ENCODE measurements at places on chromosomes 12 and 14.

DNA sequence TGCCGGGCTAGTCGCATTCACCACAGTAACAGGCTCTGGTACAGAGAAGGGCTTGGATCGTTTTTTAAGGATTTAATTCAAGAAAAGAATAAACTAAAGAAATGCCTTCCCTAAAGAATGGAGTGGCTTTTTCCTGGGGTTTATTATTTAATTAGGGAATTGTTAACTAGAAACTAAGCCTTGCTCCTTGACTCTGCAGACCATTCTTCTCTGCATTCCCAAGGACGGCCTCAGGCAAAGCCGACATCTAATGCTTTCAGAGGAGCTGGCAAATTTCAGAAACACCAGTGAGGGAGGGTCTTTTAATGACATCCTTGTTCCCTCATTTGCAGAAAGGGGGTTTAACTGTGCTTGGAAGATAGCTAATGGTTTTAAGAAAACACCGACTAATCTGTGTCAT, 174.0 kb downstream of the EGLN3 start:
- no peak for DNase-seq

- DNase-seq, result no peak
These were observed 3.5 kb upstream of the RNASE4 start for GRCh38 chr14:20680843-20681347.

GRCh38 chr12:64450711-64451486, 1.0 kb upstream of the TBK1 start:
- DNase-seq, result no peak

DNA sequence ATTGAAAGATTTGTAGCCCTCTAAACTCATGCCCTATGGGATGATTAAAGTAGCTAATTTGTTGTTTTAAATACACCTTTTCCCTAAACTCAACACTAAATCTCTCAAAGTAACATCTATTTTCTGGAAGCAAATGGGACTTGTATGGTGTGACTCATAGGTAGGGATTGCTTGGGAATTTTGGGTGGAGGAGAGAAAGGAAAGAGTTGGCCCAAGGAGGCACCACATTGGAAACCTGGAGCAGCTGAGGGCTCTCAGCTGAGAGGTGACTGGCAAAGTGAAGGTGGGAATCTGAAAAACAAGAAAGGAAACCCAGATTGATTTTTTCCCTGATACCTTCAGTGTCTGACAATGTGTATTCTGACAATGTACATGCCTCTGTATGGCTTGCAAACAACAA, 114.8 kb upstream of the PRICKLE1 start:
- no peak for DNase-seq

DNA sequence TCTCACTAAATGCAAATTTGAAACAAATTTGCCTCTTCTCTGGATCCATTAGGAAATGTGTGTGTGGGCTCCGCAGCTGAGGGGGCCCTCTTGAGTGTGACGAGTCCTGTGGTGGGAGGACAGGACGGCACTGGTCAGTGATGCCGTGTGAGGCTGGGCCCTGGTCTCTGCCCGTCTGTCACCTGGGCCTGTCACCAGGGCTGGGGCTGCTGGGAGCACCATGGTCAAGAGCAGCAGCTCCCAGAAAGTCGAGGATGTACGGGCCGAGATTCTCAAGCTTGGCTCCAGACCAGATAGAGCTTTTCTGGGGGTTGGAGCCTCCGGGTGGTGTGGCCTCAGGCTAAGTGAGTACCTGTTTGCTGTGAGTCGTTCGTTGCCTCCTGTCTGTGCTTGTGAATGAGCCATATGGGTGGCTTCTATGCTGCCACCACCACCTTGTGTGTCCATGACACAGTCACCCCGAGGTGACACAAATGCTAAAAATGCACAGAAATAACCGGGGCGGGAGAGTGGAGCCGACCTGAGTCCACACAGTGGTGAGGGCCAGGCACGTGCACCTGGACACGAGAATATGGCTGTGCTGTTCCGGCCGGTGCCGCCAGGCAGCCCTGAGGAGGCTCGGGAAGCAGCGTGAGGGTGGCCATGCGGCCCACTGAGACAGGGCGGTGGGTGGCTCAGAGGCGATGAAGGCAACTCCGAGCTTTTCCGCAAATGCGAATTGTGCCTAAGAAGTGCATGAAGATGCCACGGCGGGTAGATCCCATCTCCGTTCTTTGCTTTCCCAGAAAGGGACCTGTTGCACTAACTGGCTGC, 8.7 kb downstream of the PGAM5 start:
- no peak for DNase-seq

DNA sequence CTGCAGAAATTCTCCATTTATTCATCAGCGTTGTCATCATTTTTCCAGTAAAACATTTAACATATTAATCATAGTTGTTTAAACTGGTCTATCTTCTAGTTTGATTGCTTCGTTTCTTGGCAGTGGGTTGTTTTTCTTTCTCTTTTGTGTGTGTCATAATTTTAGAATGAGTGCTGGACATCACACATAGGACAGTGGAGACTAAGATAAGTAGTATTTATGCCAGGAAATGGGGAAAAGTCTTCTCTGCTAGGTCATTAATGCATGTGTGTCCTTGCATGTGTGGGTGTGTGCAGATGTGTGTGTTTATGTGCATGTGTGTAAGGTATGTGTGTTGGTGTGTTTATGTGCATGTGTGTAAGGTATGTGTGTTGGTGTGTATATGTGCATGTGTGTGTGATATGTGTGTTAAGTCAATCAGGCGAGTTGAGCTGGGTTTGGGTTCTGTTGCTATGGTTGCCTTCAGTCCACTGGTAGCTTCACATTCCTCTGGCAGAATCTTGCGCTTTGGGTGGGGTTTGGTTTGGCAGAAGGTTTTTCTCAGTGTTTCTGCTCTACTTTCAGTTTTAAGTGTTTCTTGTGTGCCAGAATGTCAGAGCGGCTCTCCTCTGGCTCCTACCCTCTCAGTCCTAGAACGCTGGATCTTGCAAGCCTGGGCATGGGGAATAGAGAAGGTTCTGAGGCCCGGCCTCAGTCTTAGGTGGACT, 7.8 kb upstream of the ADGRD1 start:
- DNase-seq, result no peak

GRCh38 chr14:32006263-32007110, 70.6 kb upstream of the ARHGAP5 start:
- no peak for DNase-seq

- DNase-seq, result no peak
These were observed 391.9 kb downstream of the GALC start for GRCh38 chr14:87601036-87601435.

- DNase-seq, result no peak
These were observed 337.7 kb downstream of the IPO8 start for GRCh38 chr12:30357766-30358490.

- DNase-seq, result no peak
These were observed 187.8 kb upstream of the AMIGO2 start for GRCh38 chr12:47267571-47267970.

- DNase-seq, result peak; percentile 85
These were observed 155.5 kb downstream of the ZFP36L1 start for GRCh38 chr14:68637106-68638021.

DNA sequence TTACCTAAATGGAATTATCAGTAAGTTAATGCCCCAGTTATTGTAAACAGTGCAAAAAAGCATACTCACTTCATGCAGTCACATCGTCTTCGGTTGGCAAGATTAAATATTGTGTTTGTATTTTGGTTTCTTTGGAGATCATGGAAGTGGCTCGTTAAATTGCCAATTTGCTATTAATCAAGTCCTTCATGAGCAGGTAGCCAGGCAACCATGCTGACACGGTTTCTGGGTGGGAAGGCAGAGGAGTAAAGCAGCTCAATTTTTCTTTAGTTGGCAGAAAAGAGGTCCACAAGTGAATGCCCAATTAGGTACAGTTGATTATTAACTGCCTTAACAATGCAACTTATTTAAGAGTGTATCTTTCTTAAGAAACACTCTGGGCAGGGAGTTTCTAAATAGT, 43.9 kb downstream of the PPP4R3A start:
- no peak for DNase-seq

DNA sequence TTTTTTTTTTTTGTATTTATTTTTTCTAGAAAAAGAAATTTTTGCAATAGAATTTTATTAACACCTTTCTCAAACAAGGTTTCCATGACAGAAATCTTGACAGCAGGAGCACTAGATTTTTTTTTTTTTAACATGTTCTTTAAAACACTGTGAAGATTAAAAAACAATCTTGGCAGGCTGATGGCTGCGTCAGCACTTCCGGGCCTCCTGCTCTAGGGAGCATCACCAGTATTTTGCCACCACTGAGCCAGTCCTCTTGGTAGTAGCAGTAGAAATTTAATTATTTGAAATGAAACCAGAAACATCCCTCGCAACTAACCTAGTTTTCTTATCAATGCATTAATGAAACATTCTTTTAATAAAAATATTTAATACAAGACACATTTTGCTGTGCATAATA, 99.6 kb downstream of the APAF1 start:
- no peak for DNase-seq

DNA sequence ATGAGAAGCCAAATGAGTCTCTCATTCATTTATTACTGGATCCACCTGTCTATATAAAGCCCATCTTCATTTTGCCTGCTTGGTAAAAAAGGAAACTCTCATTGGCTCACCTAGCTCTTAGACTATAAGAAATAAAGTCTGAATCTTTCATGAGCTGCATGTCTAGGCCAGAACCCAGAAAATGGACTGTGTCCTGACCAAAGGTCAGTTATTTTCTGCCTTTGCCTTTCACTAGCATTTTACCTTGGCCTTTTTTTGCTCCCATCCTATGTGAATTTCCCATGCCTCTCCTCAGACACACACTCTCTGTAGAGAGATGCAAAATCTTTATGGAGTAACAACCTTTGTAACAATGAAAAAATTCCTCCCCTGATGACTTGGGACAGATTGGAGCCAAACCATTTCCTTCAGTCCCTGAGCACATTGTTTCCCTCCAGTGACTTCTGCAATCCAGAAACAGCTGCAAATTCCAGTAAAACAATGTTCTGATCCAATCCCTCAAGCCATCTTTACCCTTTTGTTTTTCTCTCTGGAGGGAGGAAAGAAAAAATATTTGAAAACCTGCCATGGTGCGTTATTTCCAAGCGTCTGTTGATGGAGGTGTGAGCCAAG, 33.6 kb upstream of the MAP3K9 start:
- no peak for DNase-seq

- DNase-seq, result no peak
These were observed 1.5 kb upstream of the DIABLO start for GRCh38 chr12:122227341-122227740.

DNA sequence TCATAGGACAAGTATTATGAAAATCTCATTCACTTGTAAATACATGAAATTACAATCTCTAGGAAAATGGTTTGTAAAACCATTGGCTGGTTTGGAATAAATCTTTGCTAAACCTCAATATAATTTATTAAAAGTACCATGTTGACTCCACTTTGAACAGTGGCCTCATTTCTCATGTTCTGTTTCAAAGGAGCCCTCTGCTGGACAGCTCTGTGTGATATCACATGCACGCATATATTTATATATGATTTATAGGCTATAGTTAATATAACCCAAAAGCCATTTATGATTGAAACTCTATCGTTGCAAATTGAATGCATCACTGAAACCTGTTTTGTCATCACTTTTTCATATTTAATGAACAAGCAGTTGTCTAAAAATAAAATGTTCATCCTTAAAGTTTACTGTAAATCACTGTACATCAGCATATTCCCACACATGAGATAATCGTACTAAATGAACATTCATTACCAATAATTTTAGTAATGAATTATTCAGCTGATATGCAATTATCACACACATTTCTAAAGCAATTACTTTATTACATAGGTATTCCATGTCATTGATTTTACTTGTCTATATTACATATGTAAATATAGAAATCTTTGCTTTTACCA, 493.8 kb downstream of the NPAS3 start:
- no peak for DNase-seq

DNA sequence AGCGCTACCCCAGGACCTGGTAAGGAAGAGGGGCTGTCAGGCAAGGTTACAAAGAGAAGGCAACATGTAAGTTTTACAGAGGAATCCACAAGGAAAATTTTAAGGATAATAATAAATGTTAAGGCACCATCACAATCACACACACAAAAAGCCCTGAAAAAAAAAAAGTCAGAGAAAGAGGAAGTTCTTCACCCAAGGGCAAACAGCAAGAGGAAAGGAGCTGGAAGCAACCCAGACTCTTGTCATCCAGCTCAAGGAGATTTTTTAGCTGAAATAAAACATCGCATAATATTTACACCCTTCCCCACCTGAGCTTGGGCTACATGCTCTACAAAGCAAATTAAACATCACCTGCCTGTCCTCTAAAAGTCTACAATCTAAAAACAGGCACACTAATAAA, 9.5 kb downstream of the SPTB start:
- no peak for DNase-seq

DNA sequence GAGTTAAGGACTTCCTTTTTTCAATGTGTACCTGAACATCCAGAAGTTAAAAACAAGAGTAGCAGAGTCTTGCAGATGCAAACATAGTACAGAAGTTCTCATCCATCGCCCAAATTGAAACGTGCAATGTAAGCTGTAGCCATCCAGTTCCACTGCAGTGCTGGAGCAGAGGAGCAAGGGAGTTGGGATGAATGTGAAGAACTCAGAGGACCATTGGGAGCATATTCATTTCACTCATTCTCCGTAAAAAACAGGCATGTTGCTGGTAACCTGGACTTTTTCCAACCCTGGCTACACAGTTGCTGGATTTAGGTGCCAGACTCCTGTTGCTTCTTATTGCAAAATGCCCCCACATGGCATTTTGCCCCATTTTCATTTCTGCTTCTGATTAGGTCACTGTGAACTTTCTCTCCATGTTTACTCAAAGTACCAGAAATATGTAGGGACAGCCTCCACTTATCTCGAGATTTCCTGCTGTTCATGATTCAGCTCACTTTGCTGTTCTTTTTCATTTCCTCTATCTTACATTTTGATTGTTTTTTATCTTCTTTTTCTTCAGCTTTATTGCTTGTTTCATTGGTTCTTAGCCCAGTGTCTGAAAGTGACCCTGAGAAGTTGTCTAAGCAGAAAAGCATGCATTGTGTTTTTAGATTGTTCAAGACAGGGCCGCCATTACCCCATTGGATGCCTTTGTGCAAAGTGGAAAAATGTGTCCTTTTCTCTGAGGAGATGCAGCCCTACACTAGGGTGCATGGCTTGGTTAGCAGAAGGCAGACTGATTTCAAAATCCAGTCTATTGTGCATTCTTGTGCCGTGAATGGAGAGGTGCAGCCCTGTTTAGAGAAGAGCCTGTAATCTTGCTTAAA, 109.0 kb upstream of the AMIGO2 start:
- DNase-seq, result no peak

DNA sequence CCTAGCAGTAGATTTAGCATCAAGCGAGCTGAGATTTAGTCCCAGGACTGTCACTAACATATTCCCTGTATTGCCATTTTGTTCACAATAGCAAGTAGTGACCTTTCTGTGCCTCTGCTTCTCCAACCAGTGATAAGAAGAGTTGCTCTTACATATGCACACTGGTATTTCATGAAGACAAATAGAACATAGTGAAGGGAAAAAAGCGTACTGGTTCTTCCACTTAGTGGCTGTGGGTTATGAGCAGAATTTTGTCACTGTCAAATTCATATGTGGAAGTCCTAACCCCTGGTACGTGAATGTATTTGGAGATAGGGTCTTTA, 12.3 kb upstream of the PPFIBP1 start:
- DNase-seq, result no peak
